Sigmoid colon (tissue), 7 donors: ENCODE measurements at places on chromosomes 4 and X. TPM values are rescaled to one million over a fixed set of nuclear protein-coding genes. Genes with fewer than 3 reads are reported as not detected.

DNA sequence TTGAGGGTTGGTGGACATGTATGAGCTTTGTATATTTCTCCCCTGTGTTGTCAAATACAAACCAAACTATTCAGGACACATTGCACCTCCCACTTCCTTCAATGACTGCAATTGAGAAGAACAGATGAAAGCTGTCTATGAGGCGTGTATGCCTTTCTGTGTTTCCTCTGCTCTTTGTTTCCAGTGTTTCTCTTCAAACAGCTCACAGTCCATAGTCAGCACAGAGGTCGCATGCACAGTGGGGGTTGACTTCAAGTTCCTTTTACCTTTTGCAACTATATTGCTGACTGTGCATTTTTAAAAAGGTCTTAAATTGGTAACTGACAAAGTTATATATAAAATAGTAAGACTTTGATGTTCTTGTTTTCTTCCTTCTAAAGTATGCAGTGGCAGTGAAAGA is 957.8 kb downstream of the C4orf33 start:
- no peaks in the 10 kb centered on the region for H3K4me1 ChIP-seq
- no peaks in the 10 kb centered on the region for H3K36me3 ChIP-seq
- H3K27ac ChIP-seq = no peak overlapping the region
- H3K4me3 ChIP-seq = no peak overlapping the region
- H3K27me3 ChIP-seq = no peaks in the 10 kb centered on the region

- peak; percentile 64 for DNase-seq
- no peak overlapping the region for H3K27ac ChIP-seq
- H3K36me3 ChIP-seq = no peaks in the 10 kb centered on the region
- H3K4me1 ChIP-seq = no peaks in the 10 kb centered on the region
Observed at GRCh38 chr4:1204828-1205585, 32.6 kb upstream of the SPON2 start.

- no peaks in the 10 kb centered on the region for H3K36me3 ChIP-seq
- H3K4me1 ChIP-seq = no peaks in the 10 kb centered on the region
- H3K4me3 ChIP-seq = no peak overlapping the region
- H3K27me3 ChIP-seq = no peaks in the 10 kb centered on the region
- no peak overlapping the region for H3K27ac ChIP-seq
Observed at GRCh38 chrX:71615056-71615455, 3.3 kb downstream of the CXCR3 start.

OGT gene
- 201 TPM for total RNA-seq

DNA sequence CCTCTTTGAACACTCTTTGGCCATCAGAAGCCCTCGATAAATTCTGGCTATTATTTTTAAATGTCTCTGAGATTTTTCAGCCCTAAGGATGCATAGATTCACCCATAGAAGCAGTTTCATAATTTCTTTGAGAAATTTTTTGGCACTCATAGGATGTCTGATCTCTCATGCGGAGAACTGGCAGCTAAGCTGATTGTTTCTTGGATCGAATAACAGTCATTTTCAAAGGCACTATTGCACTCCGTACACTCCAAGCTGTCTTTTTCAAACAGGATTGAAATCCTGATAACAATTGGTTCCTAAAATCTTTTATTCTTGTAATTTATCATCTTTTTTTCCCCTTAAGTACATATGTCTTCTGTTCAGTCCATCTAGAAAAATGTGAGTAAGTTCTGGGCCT is 411.9 kb downstream of the SPOCK3 start:
- H3K27ac ChIP-seq = no peak overlapping the region
- no peaks in the 10 kb centered on the region for H3K36me3 ChIP-seq
- no peak overlapping the region for H3K4me3 ChIP-seq
- no peak for DNase-seq
- no peaks in the 10 kb centered on the region for H3K27me3 ChIP-seq

PRR32 gene
- total RNA-seq = not detected

DNA sequence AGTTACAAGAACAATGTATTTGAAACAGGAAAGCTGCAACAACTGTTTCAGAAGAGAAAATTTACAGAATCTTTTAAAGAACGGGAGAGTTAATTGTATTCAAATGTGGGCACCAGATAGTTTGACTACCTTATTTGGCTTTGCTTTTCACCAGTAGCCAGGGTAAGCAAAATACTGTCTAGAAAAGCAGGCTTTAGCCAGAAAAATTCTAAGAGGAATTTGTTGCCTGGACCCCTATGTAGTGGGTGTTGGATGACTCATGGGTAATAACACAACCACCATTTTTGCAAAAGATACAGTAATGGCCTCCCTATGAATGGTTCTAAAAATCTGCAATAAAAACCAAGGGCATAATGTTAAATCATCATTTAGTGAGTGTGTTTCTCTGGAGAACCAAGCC is 233.4 kb upstream of the ANXA3 start:
- no peaks in the 10 kb centered on the region for H3K27me3 ChIP-seq
- no peaks in the 10 kb centered on the region for H3K4me1 ChIP-seq
- no peak for DNase-seq
- peaks cover 3% of the 10 kb centered on the region for H3K36me3 ChIP-seq

ODAPH gene
- total RNA-seq = not detected

DNA sequence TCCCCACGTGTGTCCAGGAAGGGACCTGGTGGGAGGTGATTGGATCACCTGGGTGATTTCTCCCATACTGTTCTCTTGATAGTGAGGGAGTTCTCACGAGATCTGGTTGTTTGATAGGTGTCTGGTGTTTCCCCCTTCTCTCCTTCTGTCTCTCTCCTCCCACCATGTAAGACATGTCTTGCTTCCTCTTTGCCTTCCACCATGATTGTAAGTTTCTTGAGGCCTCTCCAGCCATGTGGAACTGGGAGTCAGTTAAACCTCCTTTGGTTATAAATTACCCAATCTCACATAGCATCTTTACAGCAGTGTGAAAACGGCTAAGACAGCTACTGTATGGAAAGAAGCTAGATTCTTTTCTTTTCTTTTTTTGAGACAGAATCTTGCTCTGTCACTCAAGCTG is 21.6 kb upstream of the FGG start:
- no peak for DNase-seq
- H3K27ac ChIP-seq = no peak overlapping the region
- peaks cover 9% of the 10 kb centered on the region for H3K27me3 ChIP-seq

- no peak overlapping the region for H3K27ac ChIP-seq
- H3K27me3 ChIP-seq = no peaks in the 10 kb centered on the region
- no peaks in the 10 kb centered on the region for H3K4me1 ChIP-seq
- no peak overlapping the region for H3K4me3 ChIP-seq
- no peaks in the 10 kb centered on the region for H3K36me3 ChIP-seq
Observed at GRCh38 chr4:158560284-158560683, 38.6 kb downstream of the RXFP1 start.

USP53 gene
- total RNA-seq = 31.1 TPM

DNA sequence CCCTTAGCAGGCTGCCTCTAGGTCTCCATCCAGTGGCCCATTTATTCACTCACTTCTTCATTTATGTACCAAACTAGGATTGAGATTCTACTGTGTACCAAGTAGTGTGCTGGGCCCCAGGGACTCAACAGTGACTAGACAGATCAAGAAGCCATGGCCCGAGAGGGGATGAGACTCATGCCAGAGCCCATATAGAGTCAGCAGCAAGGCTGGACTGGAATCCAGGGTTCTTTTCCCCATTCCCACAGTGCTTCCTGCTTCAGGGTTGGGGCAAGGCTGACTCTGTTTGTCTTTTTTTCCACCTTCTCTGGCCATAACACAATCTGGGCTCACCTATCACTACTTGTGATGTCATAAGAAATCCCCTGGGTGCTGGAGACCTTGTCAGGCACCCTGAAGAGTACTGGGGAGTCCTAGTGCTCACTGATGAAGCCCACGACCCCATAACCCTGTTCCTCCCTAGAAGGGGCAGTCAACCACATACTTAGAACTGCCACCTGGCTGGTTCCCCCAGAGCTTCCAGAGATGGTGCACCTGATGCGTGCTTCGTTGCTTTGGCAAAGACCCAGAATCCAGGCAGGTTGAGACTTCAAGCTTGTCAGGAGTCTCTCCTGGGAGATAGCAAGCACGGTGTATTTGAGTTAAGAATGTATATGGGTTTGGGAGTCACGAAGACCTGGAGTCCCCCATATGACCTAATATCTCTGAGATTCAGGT is 6.2 kb downstream of the RTL5 start:
- H3K4me3 ChIP-seq = no peak overlapping the region
- no peak for DNase-seq
- peak overlapping the region; percentile 77 for H3K27ac ChIP-seq
- H3K27me3 ChIP-seq = no peaks in the 10 kb centered on the region
- peaks cover 37% of the 10 kb centered on the region for H3K4me1 ChIP-seq
- no peaks in the 10 kb centered on the region for H3K36me3 ChIP-seq

GRCh38 chrX:142060191-142060590 is 144.9 kb downstream of the MAGEC2 start:
- DNase-seq = no peak
- no peak overlapping the region for H3K4me3 ChIP-seq
- H3K27ac ChIP-seq = no peak overlapping the region
- no peaks in the 10 kb centered on the region for H3K36me3 ChIP-seq
- H3K4me1 ChIP-seq = no peaks in the 10 kb centered on the region

DNA sequence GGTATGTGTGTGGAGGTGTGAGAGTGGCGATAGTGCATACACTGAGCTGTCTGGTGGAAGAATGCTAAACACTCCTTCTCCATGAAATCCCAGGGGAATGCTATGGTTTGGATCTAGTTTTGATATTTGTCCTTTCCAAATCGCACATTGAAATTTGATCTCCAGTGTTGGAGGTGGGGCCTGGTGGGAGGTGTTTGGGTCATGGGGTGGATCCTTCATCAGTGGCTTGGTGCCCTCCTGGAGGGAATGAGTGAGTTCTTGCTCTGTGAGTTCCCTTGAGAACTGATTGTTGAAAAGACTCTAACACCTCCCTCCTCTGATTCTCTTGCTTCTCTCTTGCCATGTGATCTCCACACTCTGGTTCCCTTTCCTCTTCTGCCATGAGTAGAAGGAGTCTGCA is 114.1 kb upstream of the HHIP start:
- no peaks in the 10 kb centered on the region for H3K36me3 ChIP-seq
- no peak overlapping the region for H3K4me3 ChIP-seq
- H3K27ac ChIP-seq = no peak overlapping the region
- no peak for DNase-seq
